ENCODE measurements at places on chromosomes 7 and 10.

GRCh38 chr10:97542169-97543024 lies 30.2 kb upstream of the ANKRD2 start:
- no peak for DNase-seq

GRCh38 chr10:91103384-91104192 lies 116.9 kb upstream of the PCGF5 start:
- no peak for DNase-seq

DNA sequence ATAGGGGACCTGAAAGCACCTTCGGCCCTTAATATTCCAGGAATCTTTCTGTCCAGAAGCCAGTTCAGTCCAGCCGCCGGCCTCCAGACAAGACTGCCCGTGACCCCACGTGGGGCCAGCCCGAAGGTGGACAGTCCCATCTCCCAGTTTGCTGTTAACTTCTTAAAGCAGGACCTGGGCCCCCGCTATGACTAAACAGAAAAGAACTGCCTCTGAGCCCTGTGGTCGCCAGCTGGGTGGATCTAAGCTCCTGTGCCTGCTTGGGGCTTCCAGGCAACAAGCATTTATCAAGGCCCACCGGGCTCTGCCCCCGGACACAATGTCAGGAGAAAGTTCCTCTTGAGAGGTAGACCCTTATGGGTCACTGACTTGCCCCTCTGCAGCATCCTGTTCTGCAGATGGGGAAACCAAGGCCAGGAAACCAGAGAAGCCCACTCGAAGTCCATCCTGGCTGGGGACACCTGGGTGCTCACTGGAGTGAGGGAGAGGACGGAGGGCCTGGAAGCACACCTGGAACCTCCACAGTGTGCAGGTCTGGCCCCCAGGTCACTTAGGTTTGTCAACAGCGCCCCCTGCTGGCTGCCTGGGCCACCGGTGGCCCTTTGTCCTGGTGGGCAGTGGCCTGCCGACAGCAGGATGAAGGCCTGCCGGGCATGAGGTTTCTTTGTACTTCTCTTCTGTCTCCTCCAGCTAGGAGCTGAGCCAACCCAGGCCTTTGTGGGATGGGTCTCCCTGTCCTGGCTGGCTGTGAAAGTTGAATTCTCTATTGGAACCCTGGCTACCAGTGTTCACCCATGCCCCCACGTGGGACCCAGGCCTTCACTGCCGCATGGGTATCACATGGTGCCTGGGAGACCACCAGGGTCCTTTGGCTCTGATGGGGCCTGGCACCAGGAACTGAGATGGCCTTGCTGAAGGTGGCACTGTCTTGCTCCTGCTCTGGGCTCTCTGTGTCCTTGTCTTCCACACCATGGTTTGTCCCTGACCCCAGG lies 128.0 kb downstream of the ZMIZ1 start:
- peak; percentile 75 for DNase-seq

GRCh38 chr7:102153599-102153946 lies 133.1 kb upstream of the SH2B2 start:
- DNase-seq, result no peak

DNA sequence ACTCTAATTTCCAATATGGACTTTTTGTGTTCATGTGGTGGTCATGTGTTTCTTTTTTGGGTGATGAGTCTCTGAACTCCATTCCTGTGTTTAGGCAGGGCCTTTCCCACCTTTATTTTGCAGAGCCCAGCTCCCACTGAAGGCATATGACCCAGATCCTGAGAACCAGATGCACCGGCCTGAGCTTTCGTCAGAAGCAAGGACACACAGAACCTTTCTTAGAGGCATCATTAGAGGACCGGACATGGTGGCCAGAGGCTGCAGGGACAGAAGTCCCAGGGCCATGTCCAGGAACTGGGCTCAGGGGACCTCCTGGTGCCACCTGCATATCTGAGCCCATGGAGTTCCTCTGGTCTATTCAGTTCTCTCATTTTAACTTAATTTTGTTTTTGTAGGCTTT lies 200.9 kb upstream of the ZNF32 start:
- no peak for DNase-seq

DNA sequence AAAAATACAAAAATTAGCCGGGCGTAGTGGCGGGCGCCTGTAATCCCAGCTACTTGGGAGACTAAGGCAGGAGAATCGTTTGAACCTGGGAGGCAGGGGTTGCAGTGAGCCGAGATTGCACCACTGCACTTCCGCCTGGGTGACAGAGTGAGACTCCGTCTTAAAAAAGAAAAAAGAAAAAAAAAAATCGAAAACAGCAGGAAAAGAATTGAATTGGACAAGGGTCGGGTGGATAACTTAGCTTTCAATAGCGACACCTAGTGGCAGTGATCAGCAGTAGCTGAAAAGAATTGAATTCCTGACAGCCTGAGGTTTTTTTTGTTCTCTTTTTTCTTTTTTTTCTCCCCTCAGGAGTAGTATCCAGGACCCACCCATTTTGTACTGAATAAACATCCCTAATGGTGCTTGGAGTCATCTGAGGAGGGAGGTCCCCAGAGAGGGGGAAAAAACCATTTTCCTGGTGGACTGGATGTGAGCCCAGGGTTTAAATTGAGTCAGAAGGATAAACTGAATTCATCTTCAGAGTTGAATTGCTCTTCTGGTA lies 55.1 kb downstream of the CYCS start:
- DNase-seq, result peak; percentile 36

GRCh38 chr7:90708841-90709317 lies 112.8 kb downstream of the CDK14 start:
- DNase-seq, result no peak

GRCh38 chr7:91266067-91266688 lies 1.9 kb downstream of the FZD1 start:
- no peak for DNase-seq

DNA sequence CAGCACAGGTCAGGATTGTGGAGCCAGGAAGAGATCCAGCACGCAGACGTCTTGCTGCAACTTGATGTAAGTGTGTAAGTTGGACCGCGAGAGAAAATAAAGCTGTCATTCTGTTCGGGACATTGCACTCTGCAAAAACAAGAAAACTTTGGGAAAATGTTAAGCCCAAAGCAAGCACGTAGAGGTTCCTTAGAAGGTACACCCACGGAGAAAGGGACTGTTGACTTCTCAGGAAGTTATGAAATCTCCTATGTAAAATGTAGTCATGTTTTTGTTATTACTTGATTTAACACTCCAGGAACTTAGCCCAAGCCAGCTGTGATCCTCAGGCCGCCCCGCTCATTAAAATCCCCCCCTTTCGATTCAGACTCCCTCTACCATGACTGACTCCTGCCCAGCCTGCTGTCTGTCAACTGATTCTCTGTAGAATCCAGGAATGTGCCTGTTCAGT lies 196.1 kb upstream of the TCF7L2 start:
- no peak for DNase-seq

- DNase-seq, result no peak
Observed at GRCh38 chr7:146874722-146875121, 758.1 kb downstream of the CNTNAP2 start.

DNA sequence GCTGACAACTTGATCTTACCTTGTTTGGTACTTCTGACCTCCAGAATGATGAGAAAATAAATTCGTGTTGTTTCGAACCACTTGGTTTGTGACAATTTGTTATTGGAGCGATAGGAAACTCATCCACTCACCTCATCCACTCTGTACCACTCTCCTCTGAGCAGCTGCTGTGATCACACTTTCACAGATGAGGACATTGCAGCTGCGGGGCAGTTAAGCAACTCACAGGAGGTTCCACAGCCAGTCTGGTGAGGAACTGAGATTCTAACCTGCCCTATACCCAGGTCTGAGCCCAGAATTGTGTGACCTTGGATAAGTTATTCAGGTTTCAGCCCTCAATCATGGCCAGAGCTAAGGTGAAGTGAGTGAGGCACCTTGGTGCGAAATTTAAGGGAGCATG lies 35.2 kb downstream of the BTBD16 start:
- DNase-seq, result no peak

DNA sequence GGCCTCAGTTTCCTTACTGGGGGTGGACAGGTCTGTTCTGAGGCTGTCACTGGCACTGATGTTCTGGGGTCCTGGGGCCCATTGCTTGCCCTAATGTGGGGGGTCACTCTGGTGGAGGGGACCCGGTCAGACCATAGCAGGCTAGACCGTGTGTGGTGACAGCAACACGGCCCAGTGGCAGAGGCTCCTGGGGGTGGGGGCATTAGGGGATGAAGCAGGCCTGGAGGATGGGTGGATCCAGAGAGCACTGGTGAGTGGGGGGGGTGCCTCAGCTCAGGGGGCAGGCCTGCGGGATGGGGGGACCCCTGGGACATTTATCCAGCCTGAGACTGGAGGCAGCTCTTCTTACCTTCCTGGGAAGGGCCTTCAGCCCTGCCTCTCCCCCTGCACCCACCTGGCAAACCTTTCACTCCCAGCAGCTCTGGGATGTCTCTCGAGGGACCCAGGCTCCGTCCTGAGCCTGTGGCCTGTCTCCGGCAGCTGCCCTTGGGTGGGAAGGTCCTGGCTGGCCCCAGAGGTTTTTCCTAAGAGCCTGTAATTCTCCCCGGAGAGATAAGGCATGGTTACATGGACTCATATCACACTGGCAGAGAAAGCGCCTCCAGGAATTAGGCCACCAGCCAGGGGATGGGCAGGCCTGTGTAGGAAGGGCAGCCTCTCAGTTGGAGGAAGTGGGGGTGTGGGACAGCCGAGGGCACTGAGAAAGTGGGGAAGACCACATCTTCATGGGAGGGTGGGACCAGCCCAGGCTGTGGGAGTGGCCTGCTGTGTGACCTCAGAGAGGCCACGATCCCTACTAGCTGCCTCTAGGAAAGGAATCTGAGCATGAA lies 147.7 kb downstream of the UBE2H start:
- no peak for DNase-seq

GRCh38 chr7:24743471-24743870 lies 13.8 kb downstream of the GSDME start:
- DNase-seq, result no peak

- DNase-seq, result no peak
Observed at GRCh38 chr7:151272877-151273276, 24.4 kb upstream of the SMARCD3 start.

DNA sequence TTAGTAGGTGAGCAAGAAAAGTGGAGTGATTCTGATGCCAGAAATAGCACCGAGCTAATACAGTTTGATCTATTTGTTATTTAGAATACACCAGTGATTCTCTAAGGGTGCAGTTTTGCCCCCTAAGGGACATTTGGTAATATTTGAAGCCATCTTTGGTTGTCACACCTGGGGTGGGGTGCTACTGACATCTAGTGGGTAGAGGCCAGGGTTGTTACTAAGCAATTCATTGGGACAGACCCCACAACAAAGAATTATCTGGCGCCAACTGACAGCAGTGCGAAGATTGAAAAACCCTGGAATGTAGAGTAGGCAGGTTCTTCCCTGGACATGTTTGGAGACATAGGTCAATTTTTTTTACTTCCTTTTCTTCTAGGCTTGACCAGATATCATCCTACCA lies 14.6 kb downstream of the PALS2 start:
- peak; percentile 58 for DNase-seq

DNA sequence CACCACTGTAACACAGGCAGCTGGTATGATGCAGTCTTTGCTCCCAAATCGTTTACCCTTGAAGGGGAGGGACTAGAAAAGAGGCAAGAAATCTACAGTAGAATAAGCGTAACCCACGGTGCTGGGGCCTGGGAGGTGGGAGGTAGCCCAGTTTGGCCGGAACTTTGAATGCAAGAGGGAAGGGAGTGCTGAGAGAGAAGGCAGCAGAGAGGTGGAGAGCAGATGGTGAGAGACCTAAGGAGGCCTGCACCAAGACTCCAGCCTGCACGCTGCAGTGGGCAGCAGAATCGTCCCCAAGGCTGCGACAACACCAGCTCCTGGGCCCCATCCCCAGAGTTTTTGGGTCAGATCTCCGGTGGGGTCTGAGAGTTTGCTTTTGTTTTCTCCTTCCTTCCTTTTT lies 547.5 kb downstream of the GALNT17 start:
- no peak for DNase-seq

DNA sequence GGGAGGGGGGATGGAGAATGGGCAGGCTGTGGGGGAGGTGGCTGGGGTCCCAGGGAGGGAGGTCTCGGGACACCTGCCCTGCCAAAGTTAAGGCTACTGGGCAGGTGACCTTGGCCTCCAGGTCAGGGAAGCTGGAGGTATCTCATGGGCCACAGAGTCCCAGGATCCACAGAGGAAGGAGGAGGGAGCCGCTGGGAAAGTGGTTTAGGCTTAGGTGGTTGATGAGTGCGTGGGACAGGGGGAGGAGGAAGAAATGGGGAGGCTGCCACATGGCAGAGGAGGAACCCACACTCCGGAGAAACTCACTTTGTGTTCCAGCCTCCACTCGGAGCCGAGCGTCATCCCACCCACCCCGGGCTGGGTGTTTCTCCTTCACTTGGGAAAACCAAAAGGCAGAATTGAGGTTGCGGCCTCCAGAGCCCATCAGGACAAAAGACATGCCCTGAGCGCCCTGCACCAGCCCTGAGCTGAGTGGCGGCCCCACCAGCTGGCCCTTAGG lies 46.1 kb downstream of the ASB13 start:
- DNase-seq, result no peak

GRCh38 chr10:11279314-11279713 lies 261.6 kb downstream of the CELF2 start:
- DNase-seq, result no peak

DNA sequence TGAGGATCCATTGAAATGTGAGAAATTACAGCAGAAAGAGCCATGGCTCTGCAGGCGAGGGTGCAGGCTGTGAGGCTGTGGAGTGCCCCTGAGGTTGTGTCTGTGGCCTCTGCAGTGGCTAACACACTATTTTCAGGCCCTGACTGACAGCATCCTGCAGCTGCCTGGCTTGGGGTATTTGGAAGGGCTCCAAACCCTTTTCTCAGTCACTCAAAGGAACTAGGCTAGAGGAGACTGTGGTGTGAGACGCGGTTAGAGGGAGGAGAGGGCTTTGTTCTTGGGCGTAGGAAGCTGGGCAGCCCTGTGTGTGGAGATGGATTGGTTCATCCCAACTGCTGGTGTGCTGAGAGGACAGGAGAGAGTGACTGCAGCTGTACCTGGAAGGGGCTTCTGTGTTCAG lies 134.9 kb downstream of the RAMP3 start:
- no peak for DNase-seq

DNA sequence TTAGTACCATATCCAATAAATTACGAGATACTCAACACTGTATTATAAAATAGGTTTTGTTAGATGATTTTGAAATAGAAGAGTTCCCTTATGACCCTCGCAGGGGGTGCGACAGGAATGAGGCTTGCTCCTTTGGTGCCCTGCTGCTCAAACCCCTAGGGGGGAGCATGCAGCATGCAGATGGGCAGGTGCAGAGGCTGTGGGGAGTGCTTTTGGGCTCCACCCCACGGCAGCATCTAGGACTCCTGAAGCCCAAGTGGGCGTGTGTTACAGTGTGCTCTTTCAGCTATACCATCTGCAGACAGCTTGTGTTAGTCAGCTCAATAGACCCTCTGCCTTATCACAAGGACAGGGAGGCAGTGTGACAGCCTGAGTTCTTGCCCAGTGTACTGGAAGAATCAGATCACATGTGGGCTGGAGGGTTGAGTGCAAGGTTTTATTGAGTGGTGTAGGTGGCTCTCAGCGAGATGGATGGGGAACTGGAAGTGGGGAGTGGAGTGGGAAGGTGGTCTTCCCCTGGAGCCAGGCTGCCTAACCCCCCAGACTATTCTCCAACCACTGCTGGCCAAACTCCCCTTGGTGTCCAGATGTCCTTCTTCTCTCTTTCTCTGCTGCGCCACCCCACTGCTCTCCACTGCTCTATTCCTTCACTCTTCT lies 3.1 kb upstream of the MRC1 start:
- DNase-seq, result no peak

GRCh38 chr7:31054608-31055278 lies 2.6 kb downstream of the ADCYAP1R1 start:
- DNase-seq, result no peak

GRCh38 chr7:134866617-134867016 lies 87.2 kb downstream of the CALD1 start:
- DNase-seq, result no peak

GRCh38 chr7:24908166-24908565 lies 71.8 kb downstream of the OSBPL3 start:
- DNase-seq, result no peak

All from activated T-cell treated with anti-CD3 and anti-CD28 coated beads, Interleukin-2, amount 50 U/mL, for 1 hour (primary cell).